ENCODE measurements at places on chromosomes 7 and 10. TPM values are rescaled to one million over a fixed set of nuclear protein-coding genes. Genes with fewer than 3 reads are reported as not detected.

The KIF20B gene
- total RNA-seq, result 10.7 TPM

GRCh38 chr7:116380025-116380424 is 119.5 kb upstream of the CAV2 start:
- DNase-seq, result no peak

DNA sequence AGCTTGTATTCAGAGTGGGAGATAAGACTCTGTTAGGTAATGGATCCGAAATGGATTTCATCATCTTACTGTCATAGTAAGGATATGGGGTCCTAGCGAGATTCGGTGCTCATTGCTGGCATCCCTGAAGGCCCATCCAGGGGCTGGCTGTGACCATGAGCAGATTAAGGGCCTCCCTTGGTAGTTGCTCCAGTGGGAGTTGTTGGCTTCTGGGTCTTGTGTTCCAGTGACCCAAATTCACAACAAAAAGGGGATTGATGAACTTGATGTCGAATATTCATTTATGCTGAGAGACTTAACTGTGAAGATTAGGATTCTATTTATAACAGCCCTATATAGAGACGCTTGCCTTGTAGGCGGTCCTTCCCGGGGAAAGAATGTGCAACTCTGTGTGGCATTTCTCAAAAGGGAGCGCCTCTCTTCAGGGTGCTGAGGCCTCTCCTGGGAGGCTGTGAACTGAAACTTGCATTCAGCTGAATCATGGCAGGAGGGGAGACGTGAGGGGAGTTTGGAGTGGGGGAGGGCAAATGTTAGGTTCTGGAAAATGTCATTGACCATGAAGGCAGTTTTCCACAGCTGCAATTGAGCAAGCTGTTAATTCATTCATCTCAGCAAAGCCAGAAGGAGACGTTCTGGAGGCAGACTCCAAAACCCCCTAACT is 233.1 kb upstream of the FZD8 start:
- DNase-seq, result no peak

The NAT16 gene
- 0.40 TPM for total RNA-seq

DNA sequence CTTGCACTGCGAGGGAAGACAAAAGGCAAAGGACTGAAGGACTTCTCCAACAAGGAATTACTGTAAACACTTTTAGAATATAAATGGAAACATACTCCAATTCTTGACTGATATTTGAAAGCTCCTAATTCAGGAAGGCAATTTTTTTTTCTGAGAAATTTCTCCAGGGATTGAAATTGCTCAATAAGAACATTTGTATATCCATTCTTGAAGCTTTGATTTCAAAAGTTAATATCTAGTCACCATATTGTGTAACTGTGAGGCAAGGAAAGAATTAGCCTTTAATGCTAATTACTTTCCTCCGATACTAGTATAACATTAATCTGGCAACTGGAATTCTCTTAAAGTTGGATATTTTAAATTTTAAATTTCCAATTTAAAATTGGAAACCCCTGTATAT is 188.4 kb upstream of the COL1A2 start:
- DNase-seq, result no peak

DNA sequence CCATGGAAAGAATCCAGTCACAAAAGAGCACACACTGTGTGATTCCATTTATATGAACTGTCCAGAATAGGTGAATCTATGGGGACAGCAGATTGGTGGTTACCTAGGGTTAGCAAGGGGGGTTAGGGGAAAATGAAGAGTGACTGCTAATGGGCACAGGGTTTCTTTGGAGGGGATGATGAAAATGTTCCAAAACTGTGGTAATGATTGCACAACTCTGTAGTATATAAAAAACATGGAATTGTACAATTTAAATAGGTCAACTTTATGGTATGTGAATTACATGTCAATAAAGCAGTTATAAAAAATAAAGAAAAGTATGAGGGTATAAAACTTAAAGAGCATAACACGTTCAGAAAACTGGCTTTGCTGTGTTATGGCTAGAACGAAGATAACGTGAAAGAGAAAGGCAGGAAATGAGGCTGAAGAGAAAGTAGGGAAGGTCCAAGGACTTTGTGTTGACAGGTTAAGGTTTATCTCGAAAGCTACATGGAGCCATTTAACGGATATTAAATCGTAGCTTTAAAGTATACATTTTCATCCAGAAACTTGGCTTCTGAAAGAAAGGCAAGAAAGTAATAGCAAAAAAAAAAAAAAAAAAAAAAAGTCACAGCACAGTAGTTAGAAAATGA is 26.4 kb upstream of the MSS51 start:
- DNase-seq, result no peak

- DNase-seq, result no peak
Measured at GRCh38 chr10:123458933-123459332, 207.2 kb upstream of the GPR26 start.

DNA sequence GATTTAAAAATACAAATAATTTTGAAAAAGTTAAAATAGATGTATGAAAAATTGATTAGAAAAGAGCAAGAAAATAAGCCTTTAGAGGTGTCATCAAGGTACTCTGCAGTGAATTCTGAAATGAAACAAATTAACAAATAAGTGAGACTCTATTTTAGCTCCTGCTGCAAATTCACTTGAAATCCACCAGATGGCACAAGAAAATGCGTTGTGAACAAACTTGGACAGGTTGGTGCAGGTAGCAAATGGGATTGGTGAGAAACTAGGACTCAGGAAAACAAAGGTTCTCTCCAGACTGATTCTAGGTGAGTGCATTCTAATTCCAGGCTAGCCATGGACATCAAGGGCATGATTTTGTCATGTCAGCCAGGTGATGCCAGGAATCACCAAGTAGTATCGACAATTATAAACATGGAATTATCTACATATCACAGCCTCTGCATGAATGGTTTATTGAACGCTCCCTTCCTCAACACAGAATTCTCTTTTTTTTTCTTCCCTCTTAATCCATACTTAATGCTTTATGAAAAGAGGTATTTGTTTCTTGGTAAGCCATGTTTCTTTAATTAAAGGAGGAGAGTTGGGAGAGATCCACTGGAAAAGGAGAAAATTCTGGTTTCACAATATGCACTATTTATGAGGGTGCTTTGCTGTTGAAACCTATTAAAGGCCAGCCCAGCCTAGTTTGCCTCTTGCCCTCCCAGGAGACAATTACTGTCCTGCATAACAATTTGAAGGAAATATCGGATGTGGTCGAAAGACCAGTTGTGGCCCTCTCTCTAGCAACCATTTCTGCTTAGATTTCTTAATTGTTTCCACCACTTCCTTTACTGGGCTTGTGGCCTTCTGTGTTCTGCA is 118.1 kb downstream of the ZNF365 start:
- DNase-seq, result no peak

The FLNC gene
- total RNA-seq, result 77.8 TPM

The VIPR2 gene
- total RNA-seq, result 11.3 TPM

The MYL7 gene
- total RNA-seq, result not detected

The MAGI2 gene
- 43.4 TPM for total RNA-seq

The C10orf62 gene
- total RNA-seq, result not detected

DNA sequence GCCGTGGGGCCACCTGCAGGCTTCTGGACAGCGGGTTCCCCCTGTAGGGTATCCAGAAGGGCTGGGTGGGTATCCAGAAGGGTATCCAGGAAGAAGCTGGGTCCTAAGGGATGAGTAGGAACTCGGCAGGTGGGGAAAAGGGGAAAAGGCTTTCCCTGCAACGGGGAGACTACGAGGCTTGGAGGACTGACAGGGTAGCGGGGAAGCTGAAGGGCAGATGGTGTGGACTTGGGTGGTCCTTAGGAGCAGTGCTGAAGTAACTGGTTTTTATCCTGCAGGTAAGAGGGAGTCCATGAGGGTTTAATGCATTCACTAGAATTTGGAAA is 525 bp downstream of the UBE2D4 start:
- DNase-seq, result no peak

The FAM221A gene
- 21.6 TPM for total RNA-seq

The SND1 gene
- 125 TPM for total RNA-seq

GRCh38 chr7:143367972-143368371 is 5.5 kb upstream of the FAM131B start:
- no peak for DNase-seq

GRCh38 chr10:77248104-77248790 is 389.4 kb downstream of the KCNMA1 start:
- DNase-seq, result no peak

- DNase-seq, result peak; percentile 40
Measured at GRCh38 chr7:142645777-142646176, 103.5 kb upstream of the PRSS1 start.

- no peak for DNase-seq
Measured at GRCh38 chr7:158556721-158557440, 30.7 kb downstream of the PTPRN2 start.

DNA sequence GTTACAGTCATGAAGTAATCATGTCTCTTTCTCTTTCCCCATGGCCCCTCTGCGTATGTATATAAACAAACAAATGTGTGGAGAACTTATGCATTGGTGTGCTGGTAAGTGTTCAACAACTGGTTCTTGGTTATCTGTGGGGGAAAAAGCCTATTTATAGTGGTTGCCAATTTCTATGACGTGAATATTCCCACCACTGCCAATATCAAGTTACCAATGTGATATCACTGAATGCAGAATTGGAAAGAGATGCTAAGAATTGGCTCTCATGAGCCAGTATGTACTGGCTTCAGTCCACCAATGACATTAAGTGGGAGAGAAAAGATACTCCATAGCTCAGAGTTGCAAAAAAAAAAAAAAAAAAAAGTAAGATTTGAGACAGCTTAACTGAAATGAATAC is 399.7 kb downstream of the REEP3 start:
- no peak for DNase-seq

DNA sequence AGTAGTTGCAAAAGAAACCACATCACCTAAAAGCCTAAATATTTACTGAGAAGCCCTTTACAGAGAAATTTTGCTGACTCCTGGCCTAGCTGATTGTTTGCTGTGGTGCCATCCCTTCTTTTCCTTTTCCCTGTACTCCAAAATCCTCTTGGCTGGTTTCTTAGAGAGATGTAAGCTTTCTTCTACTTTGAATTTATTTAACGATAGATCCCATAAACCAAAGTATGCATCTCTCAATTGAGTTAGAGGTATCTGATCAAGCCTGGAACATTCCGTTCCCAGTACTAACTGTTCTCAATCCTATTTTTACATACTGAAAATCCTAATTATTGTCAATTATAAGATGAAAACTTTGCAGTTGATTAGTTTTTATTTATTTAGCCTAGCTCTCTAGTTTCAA is 6.3 kb downstream of the TMEM60 start:
- no peak for DNase-seq

The RNF148 gene
- 0.99 TPM for total RNA-seq

DNA sequence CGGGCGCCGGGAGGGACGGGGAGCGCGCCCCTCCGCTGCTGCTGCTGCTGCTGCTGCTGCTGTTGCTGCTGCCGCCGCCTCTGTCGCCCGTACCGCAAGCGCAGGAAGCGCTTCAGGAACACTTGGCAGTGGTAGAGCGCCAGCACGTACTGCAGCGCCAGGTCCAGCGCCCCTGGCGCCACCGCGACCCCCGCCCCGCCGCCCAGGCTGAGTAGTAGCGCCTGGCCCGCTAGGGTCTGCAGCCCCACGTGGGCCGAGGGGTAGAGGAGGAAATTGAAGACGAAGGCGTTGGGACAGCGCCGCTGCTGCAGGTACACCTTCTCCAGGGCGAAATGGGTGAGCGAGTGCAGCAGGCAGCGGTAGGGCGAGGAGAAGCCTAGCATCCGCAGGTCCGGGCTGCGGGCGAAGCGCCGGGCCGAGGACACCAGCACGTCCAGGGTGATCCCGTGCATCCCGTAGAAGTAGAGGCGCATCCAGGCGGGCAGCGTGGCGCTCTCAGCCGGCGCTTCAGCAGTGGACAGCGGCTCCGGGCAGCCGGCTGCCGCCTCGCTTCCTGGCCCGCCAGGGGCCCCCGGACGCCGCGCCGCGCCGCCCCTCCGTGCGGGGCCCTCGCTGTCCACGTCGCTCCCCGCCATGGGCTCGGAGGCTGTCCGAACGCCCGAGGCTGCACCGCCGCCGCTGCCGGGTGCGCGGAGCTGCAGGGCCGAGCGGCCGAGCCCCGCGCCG is at the start of gene TMEM229A:
Gene TMEM229A (minus strand): TSS at position 699 of the 726 bp plus-strand sequence. CDS start 64 bp downstream, at position 635.
- DNase-seq, result no peak

The C7orf25 gene
- 5.6 TPM for total RNA-seq

DNA sequence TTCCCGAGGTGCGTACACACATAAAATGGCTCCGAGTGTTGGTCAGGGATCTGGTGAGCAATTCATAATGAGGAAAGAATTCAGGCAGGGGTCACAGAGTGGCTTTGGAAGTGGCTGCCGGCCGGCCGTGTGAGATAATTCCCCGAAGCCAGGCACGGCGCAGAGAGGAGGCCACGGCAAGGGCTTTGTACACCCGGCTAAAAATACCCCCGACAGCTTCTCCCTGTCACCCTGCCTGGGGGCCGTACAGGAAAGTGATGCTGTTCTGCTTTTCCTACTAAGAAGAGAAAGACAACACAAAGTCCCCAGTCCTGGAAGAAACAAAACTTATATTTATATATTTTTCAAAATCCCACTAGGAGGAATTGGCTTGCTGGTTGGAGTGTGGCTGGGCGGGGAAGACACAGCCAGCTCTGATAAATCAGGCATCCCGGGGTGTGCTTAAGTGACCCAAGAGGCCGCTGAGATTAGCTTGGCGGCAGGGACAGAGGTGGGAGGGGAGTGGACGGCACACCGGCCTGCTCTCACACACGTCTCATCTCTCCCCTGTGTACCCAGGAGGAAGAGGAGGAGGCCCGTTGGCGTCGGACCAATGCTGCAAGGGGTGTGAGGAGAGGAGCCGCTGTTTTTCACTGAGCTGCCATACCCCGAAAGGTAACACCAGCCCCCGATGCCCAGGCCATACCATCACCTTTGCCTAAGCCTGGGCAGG is 70.5 kb downstream of the ZMIZ1 start:
- no peak for DNase-seq

DNA sequence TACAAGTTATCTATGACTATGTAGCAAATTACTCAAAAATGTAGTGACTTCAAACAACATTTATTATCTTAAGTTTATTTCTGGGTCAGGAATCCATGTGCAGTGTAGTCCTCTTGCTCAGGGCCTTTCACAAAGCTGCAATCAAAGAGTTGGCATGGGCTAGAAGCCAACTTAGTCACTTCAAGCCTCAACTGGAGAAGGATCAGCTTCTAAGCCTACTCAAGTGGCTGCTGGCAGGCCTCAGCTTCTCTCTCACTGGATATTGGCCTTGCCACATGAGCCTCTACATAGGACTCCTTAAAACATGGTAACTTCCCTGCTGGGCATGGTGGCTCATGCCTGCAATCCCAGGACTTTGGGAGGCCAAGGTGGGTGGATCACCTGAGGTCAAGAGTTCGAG is 5.0 kb upstream of the NFE2L3 start:
- no peak for DNase-seq

DNA sequence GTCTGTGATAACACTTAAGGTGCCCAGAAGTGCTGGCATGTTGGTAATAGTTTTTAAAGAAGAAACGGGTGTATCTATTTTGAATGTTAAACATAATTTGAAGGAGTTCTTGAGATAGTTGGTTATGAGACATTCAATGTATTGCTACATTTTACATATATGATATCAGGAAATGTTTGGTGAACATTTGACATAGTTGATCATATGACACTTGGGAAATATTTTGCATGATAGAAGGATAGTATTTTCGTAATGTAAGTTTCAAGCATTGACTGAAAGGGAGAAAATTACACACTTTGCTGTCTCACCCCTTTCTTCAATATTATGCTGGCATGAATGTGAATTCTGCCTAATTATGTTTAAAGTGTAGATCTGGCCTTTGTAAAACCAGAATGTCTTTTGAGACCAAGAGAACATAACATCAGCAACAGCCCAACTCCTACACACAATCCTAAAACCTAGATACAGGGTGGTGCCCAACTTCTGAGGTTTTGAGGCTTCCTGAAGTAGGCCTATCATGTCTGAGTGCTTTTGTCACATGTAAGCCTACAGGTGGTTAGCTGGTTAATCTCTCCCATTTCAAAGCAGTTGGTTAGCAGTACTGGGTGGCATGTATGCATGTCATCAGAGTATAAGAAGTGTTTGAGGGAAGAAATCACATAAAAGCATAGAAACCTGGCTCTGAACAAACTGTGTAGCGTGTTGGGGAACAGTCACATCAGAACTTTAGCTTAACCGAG is 2.1 kb downstream of the ADD3 start:
- DNase-seq, result no peak
